ENCODE measurements at places on chromosomes 13 and 19.

DNA sequence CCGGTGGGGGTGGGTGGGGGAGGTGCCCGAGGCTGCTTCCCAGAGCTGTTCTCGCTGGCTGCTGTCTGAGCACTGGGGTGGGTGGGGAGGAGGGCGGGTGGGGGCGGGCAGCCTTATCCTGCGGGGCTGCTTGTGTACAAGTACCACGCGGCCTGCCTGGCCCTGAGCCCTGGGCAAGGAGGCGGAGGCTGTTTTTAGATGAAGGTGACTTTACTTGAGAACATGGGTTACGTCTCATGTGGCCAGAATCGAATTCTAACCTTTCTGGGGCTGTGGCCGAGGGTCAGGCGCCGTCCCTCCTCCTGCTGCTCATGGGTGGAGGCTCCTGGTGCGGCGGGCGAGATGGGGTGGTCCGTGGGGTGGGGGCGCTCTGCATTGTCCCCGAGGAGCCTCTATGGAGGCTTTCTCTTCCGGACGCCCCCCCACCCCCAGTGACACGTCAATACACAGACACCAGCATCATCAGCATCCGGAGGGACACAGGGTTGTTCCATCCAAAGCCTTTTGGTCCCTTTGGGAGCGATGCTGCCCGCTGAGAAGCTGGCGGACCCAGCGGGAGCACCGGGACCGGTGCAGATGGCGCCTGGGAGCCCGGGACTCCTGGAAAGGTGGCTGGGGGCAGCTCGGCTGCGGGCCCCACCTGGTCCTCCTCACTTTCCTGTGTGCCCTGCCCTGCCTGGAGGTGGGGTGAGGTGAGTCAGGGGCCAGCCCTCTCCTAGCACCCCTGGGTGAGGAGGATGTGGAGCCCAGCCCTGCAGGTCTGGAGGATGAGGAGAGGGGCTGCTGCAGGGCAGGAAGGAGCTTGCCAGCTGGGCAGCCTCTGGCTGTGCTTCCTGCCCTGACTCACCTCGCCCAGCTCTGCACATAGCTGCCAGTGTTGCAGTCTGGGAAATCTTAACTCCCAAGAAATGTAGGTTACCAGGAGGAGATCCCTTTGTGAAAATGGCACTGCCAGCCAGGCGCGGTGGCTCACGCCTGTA lies 3.4 kb downstream of the BSG start:
- DNase-seq = no peak

DNA sequence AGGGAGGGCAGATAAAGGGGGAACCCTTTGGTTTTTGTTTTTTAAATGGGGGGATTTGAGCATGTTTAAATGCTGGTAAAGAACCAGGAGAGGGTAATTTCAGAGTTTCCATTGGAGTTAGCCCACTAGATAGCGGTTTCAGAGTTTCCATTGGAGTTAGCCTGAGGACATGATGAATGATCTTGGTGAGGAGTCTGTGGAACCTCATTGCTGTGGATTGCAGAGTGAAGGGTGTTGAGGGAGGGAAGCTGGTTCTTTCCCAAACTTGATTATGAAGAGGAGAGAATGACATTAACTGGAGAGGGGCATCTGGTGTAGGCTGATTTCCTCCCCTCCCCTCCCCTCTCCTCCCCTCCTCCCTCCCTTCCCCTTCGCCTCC lies 5.0 kb downstream of the WASF3 start:
- DNase-seq = no peak

- DNase-seq = no peak
These were observed at the start of gene CEACAM18 for GRCh38 chr19:51478381-51479234. TSS of gene CEACAM18 (plus strand) at chr19:51478539.

GRCh38 chr13:102400675-102401145 lies 1.1 kb downstream of the FGF14 start:
- DNase-seq = no peak

DNA sequence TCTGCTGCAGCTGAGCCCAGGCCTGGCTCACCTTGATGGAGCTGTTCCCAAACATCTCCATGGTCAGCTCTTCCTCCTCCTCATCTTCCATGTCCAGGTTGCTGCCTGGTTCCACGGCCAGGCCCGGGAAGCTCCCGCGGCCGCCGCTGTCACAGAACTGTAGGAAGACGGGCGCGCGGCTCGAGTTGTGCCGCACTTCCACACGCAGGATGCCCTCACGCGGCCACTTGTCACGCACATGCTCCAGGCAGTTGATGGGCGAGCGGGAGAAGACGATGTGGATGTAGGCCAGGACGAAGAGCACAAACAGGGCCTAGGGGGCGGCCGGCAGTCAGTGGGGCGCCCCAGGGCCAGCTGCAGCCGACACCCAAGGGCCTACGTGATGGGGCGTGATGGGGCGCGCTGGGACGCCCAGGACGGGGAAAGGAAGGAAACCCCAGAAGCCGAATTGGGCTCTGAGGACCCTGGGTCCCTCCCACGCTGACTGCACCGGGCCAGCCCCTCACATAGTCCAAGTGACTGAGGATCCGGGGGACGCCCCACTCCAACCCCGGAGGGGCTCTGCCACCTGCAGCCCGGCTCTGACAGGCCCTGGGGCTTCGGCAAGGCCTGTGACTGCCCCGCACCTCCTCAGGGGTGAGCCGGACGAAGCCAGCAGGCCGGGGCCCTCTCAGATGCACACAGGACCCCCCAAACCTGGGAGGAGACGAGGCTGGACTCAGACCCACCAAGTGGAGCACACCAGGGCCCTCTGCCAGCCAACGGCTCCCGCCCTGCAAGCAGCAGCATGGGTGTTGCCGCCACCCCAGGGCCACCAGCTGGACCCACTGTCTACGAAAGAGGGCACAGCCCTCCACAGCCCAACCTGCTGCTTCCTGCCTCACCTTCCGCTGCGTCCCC lies 6.5 kb downstream of the TMEM259 start:
- no peak for DNase-seq
